ENCODE measurements at places on chromosomes 3 and 15. TPM values are rescaled to one million over a fixed set of nuclear protein-coding genes. Genes with fewer than 3 reads are reported as not detected.

DNA sequence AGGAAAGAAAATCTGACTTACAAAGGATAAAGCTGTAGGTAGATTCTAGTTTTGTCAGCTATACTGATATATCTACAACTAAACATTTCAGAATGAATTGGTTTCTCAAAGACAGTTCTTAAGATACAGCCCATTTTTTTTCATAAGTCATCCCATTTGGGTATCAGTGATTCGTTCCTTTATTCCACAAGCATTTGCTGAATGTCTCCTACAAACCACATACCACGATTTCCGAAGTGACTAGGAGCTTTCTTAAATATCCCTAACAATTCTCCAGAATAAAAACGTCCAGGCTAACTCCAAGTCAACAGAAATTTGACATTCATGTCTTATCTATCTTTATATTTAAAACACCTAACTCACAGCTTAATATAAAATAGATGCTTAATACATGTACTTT, 59.8 kb downstream of the TP53BP1 start:
- no peak for DNase-seq
- H3K27me3 ChIP-seq, result no peaks in the 10 kb centered on the region
- no peaks in the 10 kb centered on the region for H3K4me1 ChIP-seq
- H3K36me3 ChIP-seq, result peaks cover 2% of the 10 kb centered on the region
- no peak overlapping the region for H3K27ac ChIP-seq
- no peak overlapping the region for H3K4me3 ChIP-seq

GRCh38 chr15:82830427-82831173, 21.2 kb downstream of the WHAMM start:
- no peak overlapping the region for H3K4me3 ChIP-seq
- no peaks in the 10 kb centered on the region for H3K4me1 ChIP-seq
- no peak for DNase-seq
- no peaks in the 10 kb centered on the region for H3K27me3 ChIP-seq

CHRM5 gene
- polyA plus RNA-seq, result not detected

GUCA1C gene
- not detected for polyA plus RNA-seq

ANKDD1A gene
- polyA plus RNA-seq, result 11.1 TPM

AQR gene
- 12.5 TPM for polyA plus RNA-seq

- H3K27ac ChIP-seq, result no peak overlapping the region
- H3K36me3 ChIP-seq, result no peaks in the 10 kb centered on the region
- H3K4me1 ChIP-seq, result no peaks in the 10 kb centered on the region
- H3K4me3 ChIP-seq, result no peak overlapping the region
- H3K27me3 ChIP-seq, result no peaks in the 10 kb centered on the region
- DNase-seq, result no peak
Measured at GRCh38 chr3:127959041-127959440, 44.0 kb downstream of the KBTBD12 start.

- H3K36me3 ChIP-seq, result peaks cover 2% of the 10 kb centered on the region
- H3K27me3 ChIP-seq, result no peaks in the 10 kb centered on the region
- no peak for DNase-seq
- no peak overlapping the region for H3K4me3 ChIP-seq
Measured at GRCh38 chr3:20104167-20104661, 64.0 kb downstream of the KAT2B start.

- DNase-seq, result peak; percentile 88
- H3K36me3 ChIP-seq, result no peaks in the 10 kb centered on the region
- no peak overlapping the region for H3K27ac ChIP-seq
Measured at GRCh38 chr15:66650433-66650832, 51.6 kb upstream of the SMAD6 start.

DNA sequence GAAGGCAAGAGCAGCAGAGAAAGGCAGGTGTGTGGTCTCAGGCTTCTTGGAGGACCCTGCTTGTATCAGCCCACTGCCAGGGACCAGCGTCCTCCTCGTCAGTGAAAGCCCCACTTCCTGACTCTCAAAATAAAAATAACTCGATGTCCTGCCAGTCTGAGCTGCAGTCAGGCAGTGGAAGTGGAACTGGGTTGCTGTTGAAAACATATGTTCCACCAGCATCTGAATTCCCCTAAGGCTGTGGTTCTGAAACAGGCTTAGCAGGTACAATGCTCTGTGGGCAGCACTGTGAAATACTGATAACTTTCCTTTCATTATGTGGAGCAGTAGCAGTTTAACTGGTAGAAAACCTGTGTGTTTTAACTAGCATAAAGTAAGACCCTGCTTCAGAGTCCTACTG, 121.6 kb upstream of the EIF1B start:
- no peak overlapping the region for H3K27ac ChIP-seq
- no peak for DNase-seq
- no peaks in the 10 kb centered on the region for H3K27me3 ChIP-seq
- no peaks in the 10 kb centered on the region for H3K4me1 ChIP-seq

- no peaks in the 10 kb centered on the region for H3K4me1 ChIP-seq
- H3K4me3 ChIP-seq, result no peak overlapping the region
- no peaks in the 10 kb centered on the region for H3K27me3 ChIP-seq
- no peak overlapping the region for H3K27ac ChIP-seq
Measured at GRCh38 chr3:115835946-115836345, 212.6 kb downstream of the GAP43 start.

DNA sequence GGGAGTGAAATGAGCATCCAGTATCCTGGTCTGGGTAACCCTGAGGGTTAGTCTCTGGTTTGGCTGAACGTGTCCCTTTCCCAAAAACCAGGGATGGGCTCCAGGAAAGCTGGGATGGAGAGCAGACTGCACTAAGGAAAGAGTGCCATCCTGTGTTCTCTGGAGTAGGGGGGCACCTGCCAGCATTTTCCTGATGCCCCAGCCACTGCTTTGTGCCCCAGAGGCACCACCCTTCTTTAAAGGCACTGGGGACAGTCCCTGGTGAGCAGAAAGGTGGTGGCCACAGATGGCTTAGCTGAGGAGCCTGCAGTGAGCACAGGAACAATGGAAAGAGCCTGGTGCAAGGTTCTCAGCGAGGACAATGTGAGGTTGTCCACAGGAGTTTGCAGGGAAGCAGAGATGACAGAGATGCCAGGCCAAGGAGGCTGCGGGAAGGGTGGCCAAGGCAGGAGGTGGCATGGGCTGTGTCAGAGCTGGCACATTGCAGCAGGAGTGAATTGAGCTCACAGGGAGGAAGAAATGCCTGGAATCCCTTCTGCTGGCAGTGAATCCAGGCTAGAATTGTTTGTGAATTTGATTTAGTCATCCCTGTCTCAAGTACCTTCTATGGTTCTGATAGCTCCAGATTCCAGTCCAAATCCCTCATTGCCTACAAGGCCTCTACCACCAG, 39.9 kb downstream of the AMOTL2 start:
- H3K4me1 ChIP-seq, result peaks cover 5% of the 10 kb centered on the region
- peak; percentile 85 for DNase-seq
- no peaks in the 10 kb centered on the region for H3K27me3 ChIP-seq
- peak overlapping the region; percentile 75 for H3K27ac ChIP-seq
- H3K4me3 ChIP-seq, result no peak overlapping the region

- H3K36me3 ChIP-seq, result no peaks in the 10 kb centered on the region
- no peak overlapping the region for H3K4me3 ChIP-seq
- no peaks in the 10 kb centered on the region for H3K4me1 ChIP-seq
- no peak overlapping the region for H3K27ac ChIP-seq
Measured at GRCh38 chr15:87681104-87681503, 575.4 kb downstream of the NTRK3 start.

DNA sequence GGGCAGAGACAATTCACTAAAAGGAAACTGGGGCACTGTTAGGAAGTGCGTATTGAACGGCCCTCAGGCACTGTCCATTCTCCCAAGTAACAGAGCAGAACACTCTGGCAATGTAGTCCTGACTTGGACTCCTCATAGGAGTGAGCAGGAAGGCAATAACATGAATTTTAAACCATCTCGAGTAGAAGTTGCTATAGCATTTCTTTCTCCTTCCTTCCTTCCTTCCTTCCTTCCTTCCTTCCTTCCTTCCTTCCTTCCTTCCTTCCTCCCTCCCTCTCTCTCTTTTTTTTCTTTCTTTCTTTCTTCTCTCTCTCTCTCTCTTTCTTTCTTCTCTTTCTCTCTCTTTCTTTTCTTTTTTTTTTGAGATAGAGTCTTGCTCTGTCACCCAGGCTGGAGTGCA, 46.4 kb upstream of the TRA2B start:
- no peaks in the 10 kb centered on the region for H3K36me3 ChIP-seq
- DNase-seq, result no peak
- H3K4me3 ChIP-seq, result no peak overlapping the region
- H3K4me1 ChIP-seq, result no peaks in the 10 kb centered on the region
- H3K27ac ChIP-seq, result no peak overlapping the region

ARGFX gene
- polyA plus RNA-seq, result not detected

- no peaks in the 10 kb centered on the region for H3K27me3 ChIP-seq
- DNase-seq, result no peak
- no peaks in the 10 kb centered on the region for H3K4me1 ChIP-seq
- no peaks in the 10 kb centered on the region for H3K36me3 ChIP-seq
- H3K27ac ChIP-seq, result no peak overlapping the region
Measured at GRCh38 chr15:59917504-59918157, 86.5 kb upstream of the FOXB1 start.

DNA sequence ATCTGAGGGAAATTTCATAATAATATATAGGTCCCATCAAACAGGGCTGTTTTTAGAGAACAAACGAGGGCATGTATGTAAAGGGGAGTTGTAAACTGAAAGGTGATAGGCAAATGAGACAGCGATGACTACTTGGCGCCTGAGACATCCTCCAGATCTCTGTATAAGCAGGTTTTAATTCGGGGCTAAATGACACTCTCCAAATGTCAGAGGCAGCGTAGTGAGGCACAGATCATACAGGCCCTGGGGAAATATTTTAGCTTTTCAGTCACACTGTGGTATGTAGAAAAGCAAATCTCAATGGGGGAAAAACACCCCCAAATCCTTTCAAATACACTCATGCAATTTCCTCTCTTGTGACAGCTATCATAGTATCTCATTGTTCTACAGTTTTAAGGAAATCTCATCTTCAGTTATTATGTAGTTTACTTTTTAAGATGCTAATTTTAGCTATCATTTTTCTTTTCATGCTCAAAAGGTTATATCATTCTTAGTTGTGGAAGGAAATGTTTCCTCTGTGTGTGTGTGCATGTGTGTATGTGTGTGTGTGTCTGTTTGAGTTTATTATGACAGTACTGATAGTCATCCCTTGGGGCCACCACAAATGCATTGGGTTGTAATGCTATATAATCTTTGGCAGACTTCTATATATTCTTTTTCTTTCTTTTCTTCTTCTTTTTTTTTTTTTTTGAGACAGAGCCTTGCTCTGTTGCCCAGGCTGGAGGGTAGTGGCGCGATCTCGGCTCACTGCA, 1.1 kb downstream of the TPRG1 start:
- no peak for DNase-seq
- H3K4me3 ChIP-seq, result no peak overlapping the region

- DNase-seq, result no peak
- H3K4me1 ChIP-seq, result no peaks in the 10 kb centered on the region
- peak overlapping the region; percentile 69 for H3K27ac ChIP-seq
- no peaks in the 10 kb centered on the region for H3K27me3 ChIP-seq
Measured at GRCh38 chr15:88832820-88833730, 29.8 kb downstream of the ACAN start.

- DNase-seq, result no peak
- H3K36me3 ChIP-seq, result no peaks in the 10 kb centered on the region
- no peaks in the 10 kb centered on the region for H3K4me1 ChIP-seq
- no peak overlapping the region for H3K27ac ChIP-seq
- no peak overlapping the region for H3K4me3 ChIP-seq
Measured at GRCh38 chr3:153290268-153291015, 128.4 kb downstream of the RAP2B start.

FRMD4B gene
- polyA plus RNA-seq, result 5.6 TPM

DNA sequence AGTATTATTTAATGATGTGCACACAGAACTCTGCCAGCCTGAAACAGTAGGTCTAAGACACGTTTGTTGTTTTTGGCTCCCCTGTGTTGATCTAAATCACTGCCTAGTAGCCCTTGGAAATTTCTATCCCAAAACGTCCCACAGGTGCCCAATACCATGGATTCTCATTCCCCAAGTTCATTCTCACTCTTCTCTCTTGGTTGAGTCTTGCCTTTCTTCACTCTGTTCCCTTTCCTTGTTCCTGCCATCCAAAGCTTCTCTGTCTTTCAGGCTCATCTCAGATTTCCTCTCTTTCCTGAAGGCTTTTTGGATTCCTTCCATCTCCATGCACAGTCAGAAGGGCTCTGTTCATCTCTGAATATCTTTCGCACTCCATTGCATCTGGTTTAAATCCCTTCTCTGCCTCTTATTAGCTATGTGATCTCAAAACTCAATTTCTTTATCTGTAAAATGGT, 54.2 kb downstream of the PPARG start:
- no peak for DNase-seq
- H3K27ac ChIP-seq, result no peak overlapping the region
- H3K4me3 ChIP-seq, result no peak overlapping the region
- H3K36me3 ChIP-seq, result no peaks in the 10 kb centered on the region

SH2D7 gene
- polyA plus RNA-seq, result not detected

GRCh38 chr15:59039225-59039624, 51.8 kb downstream of the RNF111 start:
- H3K27ac ChIP-seq, result no peak overlapping the region
- no peak overlapping the region for H3K4me3 ChIP-seq
- H3K4me1 ChIP-seq, result peaks cover 5% of the 10 kb centered on the region
- DNase-seq, result no peak

GOLGA6L9 gene
- 3.3 TPM for polyA plus RNA-seq

LSAMP gene
- polyA plus RNA-seq, result 0.38 TPM

Data from aorta (tissue), 5 donors.